ENCODE measurements at places on chromosomes 16 and 17.

DNA sequence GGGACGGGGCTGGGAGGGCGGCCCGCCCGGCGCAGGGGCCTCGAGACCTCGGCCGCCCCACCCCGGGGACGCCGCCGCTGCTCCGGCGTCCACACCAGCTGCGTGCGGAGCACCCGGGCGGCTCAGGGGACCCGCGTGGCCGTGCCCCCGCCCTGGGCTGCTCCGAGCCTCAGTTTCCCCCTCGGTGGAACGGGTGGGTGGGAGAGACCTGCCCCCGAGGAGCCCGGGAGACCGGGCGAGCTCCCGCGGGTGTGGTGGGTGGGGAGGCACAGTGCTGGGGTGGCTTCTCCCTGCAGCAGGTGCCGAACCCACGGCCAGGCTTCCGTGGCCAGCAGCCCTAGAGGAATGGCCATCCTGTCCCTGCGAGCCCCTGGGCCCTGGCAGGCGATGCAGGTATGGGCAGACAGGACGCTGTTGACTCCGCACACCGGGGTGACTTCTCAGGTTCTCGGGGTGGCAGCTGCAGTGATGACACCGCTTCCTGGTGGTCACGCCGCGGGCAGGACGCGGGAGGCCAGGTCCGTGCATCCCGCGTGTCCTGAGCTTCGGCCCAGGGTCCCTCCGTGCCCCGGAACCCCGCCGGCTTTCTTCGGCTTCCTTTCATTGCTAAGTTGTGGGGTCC, 677 bp downstream of the DEF8 start:
- DNase-seq = no peak

- no peak for DNase-seq
Observed at GRCh38 chr17:33785281-33785680, 469.8 kb upstream of the CCL2 start.

GRCh38 chr17:40843242-40843641, 20.8 kb upstream of the KRT10 start:
- no peak for DNase-seq

DNA sequence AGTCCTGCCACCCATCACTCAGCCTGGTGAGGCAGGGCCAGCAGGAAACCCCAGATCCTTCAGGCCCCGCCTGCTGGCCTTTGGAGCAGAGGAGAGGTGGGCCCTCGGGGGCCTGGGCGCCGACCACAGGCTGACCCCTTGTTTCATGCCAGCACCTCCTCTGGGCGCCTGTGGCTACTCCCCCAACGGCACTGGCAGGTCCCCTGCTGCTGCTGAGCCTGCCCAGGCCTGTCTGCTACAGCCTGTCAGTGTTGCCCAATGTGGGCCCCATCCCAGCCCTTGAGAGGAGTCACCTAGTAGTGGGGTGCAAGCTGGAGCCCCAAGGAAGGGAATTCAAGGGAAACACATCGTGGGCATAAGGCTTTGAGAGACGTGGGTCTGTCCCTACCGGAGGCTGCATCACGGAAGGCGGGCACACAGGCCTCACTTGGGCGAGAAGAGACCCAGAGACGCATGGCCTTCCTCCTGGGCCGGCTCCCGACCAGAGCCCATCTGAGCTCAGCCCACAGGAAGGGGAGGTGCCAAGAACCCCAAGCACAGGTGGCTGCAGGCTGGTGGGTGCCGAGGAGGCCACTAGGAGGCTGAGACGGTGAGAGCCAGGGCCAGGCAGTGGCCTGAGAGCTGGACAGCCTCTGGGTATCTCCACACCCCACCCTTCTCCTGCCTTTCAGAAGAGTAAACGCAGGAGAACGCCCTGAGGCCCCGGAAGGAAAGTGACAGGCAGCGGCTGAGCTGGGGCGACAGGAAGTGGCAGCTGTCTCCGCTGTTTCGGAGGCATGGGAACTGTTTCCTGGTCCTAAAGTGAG, 8.0 kb upstream of the FASN start:
- DNase-seq = peak; percentile 37

- DNase-seq = no peak
Observed at GRCh38 chr17:3691617-3692067, 4.3 kb downstream of the P2RX5 start.

DNA sequence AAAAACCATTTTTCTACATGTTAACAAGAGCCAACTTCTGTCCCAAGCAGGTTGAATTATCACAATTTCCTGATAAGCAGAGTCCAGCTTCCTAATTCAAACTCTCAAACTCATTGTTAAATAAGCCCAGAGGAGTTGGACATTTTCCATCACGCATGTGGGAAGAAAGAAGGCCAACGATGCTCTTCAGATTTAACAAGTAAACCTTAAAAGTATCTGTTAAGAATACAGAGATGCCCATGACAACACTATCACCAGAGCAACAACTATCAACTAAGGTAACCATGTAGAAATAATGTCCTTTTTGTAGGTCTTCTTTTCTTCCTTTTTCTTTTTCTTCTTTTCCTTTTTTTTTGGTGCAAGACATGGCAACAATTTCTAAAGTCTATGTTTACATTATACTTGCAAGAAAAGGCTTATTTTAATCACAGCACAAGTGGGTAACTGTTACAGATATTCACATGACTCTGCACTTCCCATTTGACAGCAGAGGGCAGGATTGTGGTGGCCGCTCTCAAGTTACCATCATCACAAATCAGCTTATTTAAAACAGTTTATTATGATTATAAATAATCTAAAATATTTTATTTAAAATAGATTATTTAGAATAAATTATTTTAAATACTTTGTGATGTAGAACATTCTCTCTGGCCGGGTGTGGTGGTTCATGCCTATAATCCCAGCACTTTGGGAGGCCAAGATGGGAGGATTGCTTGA, 35.7 kb upstream of the DHRS7B start:
- no peak for DNase-seq

Measured in fibroblast of skin of right quadriceps (primary cell).